ENCODE measurements at places on chromosomes 7 and 10. TPM values are rescaled to one million over a fixed set of nuclear protein-coding genes. Genes with fewer than 3 reads are reported as not detected.

GRCh38 chr10:46215426-46215825, 71.4 kb upstream of the ANTXRL start:
- no peak for DNase-seq

DNA sequence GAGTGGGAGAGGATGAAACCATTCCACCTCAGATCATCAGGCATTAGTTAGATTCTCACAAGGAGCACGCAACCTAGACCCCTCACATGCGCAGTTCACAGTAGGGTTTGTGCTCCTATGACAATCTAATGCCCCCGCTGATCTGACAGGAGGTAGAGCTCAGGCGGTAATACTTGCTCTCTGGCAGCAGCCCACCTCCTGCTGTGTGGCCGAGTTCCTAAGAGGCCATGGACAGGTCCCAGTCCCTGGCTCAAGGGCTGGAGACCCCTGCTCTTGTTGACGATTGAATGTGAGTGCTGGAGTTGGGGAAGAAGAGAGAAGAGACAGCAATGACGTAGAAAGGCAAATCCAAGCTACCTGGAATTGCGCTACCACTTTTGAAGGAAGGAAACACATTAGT, 267.2 kb downstream of the TFEC start:
- no peak for DNase-seq

DNA sequence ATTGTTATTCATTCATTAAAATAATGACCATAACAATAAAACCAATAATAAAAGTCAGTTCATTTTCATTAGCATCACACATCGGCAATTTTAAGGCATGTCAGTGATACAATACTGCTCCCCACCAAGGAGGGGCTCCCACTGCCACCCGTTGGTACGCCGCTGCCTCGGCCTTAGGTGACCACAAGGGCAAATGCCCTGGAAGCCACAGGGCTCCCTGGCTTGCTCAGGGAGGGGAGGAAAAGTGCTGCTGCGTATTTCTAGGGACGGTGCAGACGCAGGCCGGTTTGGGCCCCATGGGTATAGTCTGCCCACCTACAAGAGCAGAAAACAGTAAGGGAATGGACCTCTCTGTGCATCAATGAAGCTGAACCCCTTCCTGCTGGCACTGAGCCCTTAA, 85.1 kb downstream of the SLIT1 start:
- DNase-seq = no peak

DNA sequence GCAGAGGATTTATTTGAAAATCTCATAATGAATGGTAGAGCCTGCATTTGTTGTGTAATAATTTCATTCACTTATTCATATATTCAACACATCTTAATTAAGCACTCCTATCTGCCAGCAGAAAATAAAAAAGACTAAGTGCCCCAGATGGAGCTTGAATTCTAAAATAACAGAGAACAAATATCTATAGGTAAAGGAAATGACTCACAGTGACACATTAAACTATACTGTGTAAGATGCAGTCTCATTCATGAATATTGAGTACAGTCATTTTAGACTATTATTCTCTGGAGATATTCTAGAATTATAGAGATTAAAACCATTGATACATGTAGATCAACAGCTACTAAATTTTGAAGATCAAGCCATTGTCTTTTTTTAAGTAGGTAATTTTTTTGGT, 72.1 kb downstream of the PTPRZ1 start:
- DNase-seq = no peak

GRCh38 chr10:131676046-131676799, 224.6 kb upstream of the PPP2R2D start:
- DNase-seq = no peak

DNA sequence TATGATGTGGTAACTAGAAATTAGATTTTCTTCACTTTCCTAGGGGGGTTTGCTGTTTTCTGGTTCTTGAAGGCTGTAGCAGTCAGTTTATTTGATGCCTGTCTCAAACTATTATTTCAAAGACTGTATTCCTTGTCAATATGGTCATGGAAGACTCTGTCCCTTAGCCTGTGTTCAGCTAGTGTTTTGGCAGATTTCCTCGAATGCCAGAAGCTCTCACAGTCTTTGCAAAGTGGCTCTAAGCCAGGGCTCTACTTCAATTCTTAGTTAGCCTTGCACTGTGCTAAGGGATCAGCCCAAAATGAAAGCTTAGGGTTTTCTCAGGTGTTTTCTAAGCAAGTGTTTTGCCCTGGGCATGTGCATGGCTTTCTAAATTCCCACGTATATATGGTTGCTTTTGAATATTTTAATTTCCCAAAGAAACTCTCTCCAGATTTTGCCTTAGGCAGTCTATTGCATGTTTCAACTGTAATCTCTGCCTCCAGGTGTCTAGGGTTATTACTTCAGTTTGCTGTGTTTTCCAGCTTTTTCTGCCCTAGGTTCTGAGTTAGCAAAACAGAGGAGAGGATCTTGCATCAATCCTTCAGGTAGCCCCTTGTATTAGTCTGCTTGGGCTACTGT, 7.2 kb upstream of the C1GALT1 start:
- no peak for DNase-seq

DNA sequence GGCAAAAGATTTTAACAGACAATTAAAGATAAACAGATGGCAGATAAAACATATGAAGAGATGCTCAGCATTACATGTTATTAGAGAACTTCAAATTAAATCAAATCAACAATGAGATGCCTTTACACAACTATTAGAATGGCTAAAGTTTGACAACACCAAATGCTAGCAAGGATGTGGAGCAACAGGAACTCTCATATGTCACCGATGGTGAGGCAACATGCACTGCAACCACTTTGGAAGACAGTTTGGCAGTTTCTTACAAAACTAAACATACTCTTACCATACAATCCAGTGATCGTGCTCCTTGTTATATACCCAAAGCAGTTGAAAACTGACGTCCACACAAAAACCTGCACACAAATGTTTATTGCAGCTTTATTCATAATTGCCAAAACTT, 13.7 kb upstream of the ATE1 start:
- DNase-seq = no peak

DNA sequence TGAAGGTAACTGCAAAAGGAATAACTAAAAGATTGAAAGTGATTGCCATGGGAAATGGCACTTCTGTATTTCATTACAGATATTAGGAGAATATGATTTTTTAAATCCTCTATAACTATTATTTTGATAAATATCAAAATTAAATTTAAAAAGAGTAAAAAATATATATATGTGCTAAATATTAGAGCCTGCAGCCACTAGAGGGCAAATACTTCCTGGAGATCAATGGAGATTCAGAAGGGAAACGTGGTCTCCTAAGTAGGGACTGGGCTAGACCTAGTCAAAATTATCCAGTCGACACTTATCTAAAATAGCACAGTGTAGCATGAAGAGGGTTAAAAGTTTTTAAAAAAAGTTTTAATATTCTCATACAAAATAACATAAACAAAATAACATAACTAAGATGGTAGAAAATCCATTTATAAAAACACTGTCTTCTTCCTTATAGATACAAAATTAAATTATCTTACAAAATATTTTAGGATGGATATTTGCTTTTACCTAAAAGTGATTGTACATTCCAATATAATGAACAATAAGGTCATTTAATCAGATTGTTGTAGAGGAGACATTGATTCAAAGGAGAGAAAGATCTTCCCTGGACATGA, 434.3 kb downstream of the MDFIC start:
- DNase-seq = no peak

DNA sequence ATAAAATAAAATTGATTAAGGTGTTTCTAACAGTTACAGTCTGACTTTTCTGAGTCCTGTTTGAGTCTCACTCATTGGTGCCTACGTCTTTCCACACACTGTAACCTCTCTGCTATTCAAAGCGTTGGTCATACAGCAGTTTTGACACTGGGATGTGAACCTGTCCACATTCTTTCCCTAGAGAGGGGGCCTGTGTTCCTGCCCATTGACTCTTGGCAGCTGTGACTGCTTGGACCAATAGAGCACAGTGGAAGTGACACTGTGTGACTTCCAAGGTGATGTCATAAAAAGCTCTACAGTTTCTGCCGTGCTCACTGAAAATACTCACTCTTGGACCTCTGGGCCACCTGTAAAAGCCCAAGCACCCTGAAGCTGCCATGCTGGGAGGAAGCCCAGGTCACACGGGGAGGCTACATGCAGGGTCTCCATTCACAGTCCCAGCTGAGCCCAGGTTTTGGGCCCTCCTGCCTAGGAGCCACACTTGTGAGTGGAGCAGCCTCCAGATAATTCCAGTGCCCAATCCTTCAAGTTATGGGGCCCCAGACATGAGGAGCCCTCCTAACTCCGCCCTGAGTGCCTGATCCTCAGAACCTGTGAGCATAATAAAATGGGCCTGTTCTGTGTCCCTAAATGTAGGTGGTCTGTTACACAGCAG, 704 bp upstream of the ANTXRL start:
- no peak for DNase-seq

DNA sequence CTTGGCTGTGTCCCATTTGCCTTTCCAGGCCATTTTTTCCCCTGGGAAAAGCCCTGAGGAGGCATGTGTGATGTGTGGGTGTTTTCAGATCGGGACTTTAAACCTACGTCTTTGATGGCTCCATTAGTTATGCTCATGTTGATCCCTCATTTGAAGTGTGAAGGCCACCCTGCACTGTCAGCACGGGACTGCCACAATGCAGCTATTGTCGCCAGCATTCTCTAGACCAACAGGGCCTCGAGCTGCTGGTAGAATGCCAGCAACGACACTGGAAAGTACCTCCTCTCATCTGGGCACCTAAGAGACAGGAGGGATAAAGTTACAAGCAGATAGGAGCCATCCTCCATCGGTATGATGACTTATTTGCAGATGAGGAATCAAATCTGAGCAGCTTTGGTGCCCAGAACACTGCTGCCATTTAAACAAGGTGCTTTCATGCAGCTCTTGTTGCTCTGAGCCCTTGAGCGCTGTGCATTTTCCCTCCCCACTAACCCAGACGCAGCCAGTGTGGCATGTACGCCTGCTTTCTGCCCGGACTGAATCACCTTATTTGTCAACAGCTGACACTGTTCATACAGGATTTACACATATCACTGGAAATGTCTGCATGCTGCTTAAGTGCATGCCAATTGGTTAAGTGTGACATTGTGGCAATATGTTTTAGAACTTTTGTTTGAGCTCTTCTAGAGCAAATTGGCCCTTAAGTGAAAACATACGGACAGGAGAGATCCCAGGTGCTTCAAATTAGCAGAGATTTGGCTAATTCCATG, 175.0 kb upstream of the PITRM1 start:
- DNase-seq = no peak

DNA sequence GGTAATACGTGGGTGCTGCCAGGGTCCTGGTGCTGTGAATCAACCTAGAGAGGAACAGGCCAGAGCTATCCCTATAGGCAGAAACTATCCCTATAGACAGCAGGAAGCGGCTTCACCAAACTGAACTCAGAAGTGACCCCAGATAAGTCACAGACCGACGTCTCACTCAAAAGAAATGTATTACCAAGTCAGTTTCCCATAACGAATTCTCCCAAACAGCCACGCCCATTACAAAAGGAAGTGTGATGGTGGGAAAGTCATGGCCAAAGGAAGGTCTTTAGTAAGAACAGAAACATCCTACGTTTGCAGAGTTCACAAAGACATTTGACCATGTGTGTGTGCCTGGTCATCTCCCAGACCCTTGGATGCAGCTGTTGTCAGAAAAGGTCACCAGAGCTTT, 470.8 kb upstream of the ADARB2 start:
- no peak for DNase-seq

DNA sequence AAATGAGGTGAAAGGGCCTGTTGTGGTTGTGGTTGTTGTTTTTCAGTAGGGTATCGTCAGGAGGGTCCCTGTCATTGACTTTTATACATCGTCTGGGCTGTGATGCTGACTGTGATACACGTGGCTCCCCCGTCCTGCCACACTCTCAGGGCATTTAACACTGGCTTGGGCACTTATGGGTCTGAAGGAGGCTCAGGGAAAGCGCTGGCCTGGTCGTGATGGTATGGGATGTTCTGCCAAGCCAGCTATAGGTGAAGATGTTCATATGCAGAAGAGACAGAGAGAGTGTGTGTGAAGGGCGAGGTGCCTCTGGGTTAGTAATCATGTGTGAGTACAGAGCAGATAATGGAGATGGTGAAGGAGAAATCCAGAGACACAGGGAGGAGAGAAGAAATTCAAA, 158.5 kb downstream of the PRPF18 start:
- DNase-seq = no peak

CUL1 gene
- total RNA-seq = 36.7 TPM

PRSS37 gene
- total RNA-seq = not detected
